Kidney glomerular epithelial cell (primary cell): ENCODE measurements at places on chromosomes 5 and 9.

DNA sequence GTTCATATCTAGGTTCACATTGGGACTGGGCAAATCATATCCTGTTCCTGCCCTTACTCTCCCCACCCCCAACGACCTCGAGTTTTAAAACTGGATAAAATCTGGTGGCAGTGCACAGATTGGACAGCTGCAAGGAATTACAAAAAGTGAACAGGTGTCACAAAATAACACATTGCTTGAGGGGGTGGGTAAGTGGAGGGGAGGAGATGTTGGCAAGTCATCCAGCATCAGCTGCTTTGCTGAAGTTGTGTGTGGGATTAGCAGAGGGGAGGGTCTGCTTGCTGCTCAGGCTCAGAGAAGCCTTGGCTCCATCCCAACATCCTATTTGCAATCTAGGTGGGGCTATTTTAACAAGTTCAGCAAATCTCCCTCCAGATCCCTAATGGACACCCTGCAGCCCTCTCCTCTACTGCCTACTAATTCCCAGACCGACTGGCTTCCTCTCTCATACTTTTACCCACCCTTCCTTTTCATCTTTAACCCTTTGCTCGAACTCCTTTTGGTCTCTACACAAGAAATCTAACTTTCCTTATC lies 39.8 kb upstream of the SLC24A2 start:
- DNase-seq = no peak

DNA sequence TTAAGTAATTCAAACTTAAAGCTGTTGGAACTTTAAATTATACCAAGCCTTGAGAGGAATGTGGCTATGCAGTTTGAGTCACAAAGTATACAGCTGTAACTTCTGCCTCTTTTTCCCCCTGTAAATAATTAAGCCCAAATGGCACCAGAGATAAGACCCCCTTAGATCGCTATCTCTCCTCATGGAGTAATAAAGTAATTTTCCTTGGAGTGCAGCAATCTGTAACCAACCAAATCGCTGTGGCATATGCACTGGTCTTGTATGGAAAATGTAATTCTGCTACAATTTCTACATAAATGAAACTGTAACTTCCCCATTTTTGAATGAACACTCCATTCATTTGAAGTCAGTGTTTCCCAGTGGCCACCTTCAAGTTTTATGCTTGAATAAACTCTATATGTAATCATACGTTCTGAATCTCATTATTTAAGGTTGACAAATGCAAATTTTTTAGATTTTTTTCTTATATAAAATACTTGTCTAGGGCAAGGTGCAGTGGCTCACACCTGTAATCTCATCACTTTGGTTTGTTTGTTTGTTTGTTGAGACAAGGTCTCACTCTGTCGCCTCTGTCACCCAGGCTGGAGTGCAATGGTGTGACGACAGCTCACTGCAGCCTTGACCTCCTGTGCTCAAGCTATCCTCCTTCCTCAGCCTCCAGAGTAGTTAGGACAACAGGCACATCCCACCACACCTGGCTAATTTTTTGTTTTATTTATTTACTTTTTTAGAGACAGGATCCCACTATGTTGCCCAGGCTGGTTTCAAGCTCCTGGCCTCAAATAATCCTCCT lies 12.3 kb downstream of the SUSD1 start:
- DNase-seq = peak; percentile 25

DNA sequence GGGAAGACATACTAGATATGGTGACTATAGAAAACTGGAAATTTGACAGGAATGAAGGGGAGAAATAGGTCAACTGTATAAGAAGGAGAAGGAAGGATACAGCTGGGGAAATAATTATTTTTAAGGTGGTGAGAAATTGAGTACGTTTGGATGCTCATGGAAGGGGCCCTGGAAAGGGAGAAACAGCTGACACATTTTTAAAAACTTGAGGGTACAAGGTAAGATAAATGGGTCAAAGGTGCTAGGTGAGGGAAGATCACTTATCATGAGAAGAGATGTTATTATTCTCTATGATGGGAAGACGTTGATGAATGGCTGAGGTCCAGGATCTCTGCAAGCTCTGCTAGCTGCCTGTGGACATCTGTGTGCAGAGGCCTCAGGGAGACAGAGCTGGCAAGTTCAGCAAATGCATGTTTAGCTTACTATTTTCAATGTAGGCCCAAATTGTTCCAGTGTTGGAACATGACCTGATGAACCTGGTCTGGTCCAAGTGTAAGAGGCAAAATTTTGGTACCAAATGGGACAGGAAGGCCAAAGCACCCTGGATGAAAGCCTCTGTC lies 181.7 kb downstream of the MTRR start:
- no peak for DNase-seq

- no peak for DNase-seq
These were observed 11.9 kb upstream of the GM2A start for GRCh38 chr5:151240924-151241635.

GRCh38 chr5:71769287-71769686 lies 50.2 kb downstream of the CARTPT start:
- no peak for DNase-seq

GRCh38 chr9:83471241-83471640 lies 67.0 kb downstream of the FRMD3 start:
- DNase-seq = no peak

DNA sequence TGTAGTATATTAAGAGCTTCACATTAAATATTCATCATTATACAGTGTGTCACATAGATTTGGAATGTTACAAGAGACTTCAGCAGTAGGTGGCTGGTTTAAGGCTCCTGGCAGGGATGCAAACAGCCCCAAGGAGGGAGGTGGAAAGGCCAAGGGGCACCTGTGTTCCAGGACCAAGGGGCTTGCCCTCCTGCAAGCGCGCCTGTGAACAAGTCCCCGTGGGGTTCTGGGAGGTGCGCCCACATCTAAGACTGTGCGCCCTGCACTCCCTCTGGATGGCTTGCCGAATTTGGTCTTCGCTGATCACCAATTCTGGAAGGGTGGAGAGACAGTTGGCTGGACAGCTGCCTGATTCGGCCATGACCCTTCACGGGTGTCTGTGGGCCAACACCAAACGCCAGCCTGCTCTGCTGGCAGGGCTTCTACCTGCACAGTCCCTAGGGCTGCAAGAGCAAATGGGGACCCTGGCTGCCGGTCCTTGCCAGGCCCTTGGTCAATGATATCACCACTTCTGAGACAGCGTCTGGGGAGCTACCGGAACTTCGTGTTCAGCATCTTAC lies 12.1 kb upstream of the SLC25A51 start:
- no peak for DNase-seq

DNA sequence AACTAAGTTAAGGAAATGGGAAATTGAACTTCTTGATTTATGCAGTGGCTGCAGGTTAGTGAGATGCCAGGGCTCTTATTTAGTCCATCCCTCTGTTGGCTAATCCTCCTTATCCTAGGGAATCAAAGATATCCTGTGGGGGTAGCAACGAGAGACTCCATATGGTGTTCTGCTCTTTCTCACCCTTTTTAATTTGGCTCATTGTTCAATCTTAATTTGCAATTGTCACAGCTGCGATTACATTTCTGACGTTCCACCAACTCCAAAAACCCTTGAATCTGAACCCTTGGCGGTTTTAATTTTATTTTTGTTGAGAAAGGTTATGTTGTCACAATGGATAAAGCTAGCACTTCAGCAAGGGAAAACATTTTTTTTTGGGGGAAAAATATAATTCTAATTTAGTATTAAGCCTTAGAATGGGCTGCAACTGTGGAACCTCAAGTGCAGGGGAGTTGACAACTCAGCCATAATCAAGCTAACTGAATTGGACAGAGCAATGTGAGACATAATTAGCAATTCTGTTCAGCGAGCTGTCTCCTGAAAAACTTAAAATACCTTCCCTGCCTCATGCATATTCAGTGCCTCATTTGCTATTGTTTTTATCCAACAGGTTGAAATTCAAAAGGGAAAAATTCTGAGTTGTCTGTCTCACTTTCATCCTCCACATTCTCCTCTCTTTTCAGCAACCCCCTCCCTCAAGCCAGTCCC lies 91.3 kb downstream of the MAT2B start:
- DNase-seq = no peak

- DNase-seq = no peak
These were observed 34.9 kb upstream of the LECT2 start for GRCh38 chr5:135989686-135990085.

GRCh38 chr5:143146161-143146560 lies 257.3 kb downstream of the NR3C1 start:
- no peak for DNase-seq

DNA sequence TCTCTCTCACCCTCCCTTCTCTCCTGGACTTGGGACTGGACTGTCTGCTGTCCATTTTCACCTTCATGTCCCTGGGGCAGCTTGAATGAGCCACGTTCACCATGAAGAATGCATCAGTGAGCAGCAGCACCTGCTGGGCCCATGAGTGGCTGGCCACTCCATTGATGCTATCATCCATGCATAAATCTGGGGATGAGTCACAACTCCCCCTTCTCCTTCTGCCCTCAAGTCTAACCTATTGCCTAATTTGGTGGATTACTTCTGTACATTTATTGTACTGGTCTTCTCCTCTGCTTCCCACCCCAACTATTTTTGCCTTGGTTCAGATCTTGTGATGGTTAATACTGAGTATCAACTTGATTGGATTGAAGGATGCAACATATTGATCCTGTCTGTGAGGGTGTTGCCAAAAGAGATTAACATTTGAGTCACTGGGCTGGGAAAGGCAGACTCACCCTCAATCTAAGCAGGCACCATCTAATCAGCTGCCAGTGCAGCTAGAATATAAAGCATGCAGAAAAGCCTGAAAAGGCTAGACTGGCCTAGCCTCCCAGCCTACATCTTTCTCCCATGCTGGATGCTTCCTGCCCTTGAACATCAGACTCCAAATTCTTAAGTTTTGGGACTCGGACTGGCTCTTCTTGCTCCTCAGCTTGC lies 46.7 kb downstream of the GDNF start:
- DNase-seq = no peak

DNA sequence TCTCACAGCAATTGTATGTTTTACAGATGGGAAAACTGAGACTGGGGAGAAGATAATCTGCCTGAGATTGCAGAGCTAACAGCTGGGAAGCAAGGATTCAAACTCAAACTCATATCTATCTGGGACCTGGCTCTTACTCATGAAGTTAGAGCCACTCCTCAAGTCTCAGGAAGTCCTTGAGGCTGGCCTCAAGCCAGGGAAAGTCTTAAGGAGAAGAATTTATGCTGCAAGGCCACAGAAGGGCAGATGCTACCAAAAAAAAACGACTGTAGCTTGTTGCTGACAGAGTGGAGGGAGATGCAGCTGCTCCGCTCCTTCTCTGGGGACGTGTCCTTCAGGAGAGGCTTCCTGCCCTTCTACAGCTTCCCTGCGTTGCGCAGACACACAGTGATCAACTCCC lies 39.8 kb downstream of the BARHL1 start:
- no peak for DNase-seq

- DNase-seq = peak; percentile 41
These were observed 732 bp upstream of the SMIM15 start for GRCh38 chr5:61162832-61163567.

DNA sequence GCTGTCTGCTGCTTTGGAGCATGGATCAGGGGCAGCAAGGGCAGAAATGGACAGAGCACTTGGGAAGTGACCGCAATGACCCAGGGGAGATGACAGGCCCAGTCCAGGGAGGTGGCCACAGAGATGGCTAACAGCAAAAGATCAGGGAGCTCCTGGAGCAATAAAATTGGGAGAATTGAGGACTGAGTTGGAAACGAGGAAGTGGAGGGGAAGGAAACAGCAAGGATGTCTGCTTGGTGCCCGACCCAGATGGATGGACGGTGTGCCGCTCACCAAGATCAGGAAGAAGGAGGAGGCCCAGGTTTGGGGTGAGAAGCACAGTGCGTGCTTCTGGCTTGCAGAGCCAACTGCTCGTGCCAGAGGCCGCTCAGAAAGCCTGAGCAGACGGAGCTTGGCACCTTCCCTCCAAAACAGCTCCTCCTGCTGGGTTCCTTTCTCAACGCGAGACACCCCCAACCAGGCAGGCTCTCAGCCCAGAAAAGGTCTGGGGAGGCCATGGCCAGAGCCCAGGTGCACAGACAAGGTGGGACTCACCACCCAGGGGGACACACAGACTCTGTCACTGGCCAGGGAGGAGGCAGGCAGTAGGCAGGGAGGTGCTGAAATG lies 1.7 kb upstream of the SLC34A1 start:
- DNase-seq = no peak

DNA sequence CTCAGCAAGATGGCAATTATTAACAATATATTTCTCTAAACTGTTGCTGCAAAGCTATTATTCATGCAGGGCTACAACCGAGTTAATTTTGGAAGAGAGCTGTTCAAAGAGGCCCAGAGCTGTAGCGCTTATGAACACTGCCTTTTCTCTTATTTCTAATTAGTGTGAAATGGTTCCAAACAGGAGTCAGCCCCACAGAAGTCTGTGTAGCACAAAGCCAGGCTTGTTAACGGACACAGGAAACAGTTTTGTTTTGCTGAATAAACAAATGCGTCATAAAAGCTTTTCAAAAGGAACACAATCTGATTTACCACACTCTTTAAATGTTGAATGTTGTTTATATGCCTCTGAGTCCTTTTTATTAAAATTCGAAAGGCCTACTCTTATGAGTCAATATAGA lies 396.5 kb downstream of the ANXA1 start:
- DNase-seq = no peak

DNA sequence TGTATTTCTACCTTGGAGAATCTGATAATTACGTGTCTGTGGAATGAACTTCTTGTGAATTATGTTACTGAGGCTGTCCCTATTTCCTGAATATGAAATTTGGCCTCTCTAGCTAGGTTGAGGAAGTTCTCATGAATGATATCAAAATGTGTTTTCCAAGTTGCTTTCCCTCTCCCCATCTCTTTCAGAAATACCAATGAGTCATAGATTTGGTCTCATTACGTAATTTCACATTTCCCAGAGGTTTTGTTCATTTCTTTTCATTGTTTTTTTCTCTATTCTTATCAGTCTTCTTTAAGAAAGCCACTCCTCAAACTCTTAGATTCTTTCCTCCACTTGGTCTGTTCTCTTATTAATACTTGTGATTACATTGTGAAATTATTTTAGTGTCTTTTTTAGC lies 923.8 kb upstream of the CDH9 start:
- DNase-seq = no peak

DNA sequence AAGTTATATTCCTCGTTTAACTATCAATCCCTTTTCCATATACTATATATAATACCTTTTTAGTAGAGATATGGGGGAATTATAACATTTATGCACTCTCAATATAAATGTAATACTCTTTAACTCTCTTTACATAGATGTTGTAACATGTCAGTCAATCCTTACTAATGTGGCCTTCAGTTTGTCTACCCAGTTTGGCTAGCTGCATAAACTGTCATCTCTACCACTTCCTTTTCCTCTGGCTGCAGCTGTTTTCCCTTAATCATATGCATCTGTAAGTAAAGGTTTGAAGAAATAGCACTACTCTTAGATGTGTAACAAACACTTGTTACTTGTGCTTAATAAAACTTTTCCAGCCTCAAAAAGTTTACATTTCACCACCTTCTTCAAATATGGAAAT lies 13.4 kb downstream of the ABHD17B start:
- DNase-seq = no peak

- no peak for DNase-seq
These were observed 83.6 kb upstream of the PLPP1 start for GRCh38 chr5:55618318-55618717.

- DNase-seq = no peak
These were observed 19.0 kb downstream of the ABL1 start for GRCh38 chr9:130854092-130854491.

GRCh38 chr5:112742424-112742823 lies 4.7 kb downstream of the APC start:
- DNase-seq = no peak
